ENCODE measurements at places on chromosomes 7 and 10. TPM values are rescaled to one million over a fixed set of nuclear protein-coding genes. Genes with fewer than 3 reads are reported as not detected.

DNA sequence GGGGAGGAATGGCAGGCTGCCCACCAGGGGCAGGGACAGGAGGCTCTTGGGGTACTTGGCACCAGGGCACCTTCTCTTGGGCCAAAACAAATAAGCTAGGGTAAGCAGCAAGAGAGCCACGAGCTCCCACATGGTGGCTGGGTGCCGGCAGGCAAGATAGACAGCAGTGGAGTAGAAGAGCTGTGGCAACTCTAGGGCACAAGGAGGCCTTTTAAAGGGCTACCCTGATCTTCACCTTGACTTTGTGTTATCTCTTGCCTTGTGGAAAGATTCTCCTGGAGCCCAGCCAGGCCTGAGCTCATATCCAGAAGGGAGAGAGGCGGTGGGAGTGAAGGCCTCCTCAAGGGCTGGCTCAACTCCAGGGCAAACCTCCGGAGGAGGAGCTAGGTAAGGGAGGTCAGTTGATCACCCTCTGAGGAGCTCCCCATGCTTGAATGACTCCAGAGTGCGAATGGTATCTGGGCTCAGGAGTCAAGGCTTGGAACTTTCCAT, at the start of gene CYP17A1:
CYP17A1 (minus strand) TSS at position 184 of the 492 bp plus-strand sequence; CDS start at position 132, 52 bp downstream.
- no peak for DNase-seq

GRCh38 chr10:72146071-72146470, 57.7 kb upstream of the SPOCK2 start:
- no peak for DNase-seq

DDC gene
- total RNA-seq, result 0.09 TPM

GRCh38 chr10:104680467-104681401, 39.6 kb downstream of the SORCS3 start:
- DNase-seq, result peak; percentile 31

PAX4 gene
- not detected for total RNA-seq

DNA sequence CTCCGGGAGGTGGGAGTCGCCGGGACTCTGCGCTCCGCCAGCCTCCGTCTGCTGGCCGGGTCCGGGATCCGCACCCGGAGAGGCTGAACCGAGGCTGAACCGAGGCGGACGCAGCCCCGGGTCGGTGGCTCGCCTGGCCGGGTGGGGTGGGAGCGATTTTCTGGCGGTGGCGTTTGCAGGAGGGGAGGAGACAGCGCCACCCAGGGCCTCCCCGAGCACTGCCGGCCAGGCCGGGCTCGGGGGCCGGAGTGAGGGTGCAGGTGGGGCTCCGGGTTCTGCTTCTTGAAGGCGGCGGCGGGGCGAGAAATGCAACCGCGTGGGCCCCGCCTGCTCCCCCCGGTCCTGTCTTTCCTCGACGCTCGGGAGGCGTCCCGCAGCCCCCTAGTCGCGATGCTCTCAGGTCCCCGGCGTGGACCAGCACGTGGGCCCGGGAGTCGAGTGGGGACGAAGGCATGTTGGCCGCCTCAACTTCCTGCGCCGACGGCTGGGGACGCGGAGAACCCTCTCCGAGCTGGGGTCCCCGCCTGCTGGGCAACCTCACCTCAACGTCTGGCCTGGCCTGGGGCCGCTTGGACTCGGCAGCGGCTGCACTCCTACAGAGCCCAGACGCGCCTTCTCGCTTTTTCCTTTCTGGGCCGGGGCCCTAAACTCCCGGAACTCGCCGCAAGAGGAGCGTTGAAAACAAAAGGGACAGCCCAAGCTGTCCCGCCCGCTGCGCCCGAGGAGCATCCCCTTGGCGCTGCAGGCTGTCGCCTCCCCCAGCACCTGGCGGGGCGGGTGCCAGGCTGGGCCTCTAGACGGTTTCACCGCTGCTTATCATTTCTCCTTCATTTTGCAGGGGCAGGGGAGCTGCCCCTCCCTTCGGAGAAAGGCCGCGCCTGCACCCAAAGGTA, 25.2 kb upstream of the VAX1 start:
- no peak for DNase-seq

GRCh38 chr7:41885078-41885477, 182.2 kb upstream of the INHBA start:
- DNase-seq, result no peak

GRCh38 chr10:102777711-102778453, 34.1 kb downstream of the WBP1L start:
- peak; percentile 76 for DNase-seq

OGDH gene
- 42.9 TPM for total RNA-seq

- DNase-seq, result no peak
These were observed 152.6 kb downstream of the PLXNA4 start for GRCh38 chr7:132423594-132424200.

- DNase-seq, result no peak
These were observed 5.1 kb downstream of the MTURN start for GRCh38 chr7:30139836-30140384.

GRCh38 chr7:40569326-40569725, 434.5 kb downstream of the SUGCT start:
- DNase-seq, result no peak

ACSM6 gene
- not detected for total RNA-seq

CDHR3 gene
- total RNA-seq, result 10.1 TPM

- DNase-seq, result no peak
These were observed 1.4 kb downstream of the CHST3 start for GRCh38 chr10:71965623-71966022.

DNA sequence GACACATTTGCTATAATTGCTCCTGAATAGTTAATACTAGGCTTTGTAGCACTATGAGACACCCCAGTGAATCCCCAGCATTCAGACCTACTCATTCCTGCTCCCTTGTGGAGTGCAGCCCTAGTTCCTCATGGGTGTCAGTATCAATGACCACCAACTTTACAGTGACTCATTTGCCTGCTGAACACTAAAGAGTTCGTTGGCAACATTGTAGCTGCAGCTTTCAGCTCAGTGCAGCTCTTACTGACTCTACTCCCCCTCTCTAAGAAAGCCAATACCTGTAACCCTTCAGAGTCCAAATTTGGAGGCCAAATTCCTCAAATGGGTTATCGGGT, 127.1 kb upstream of the MTPN start:
- no peak for DNase-seq

GRCh38 chr7:147249956-147250355, 1133.4 kb downstream of the CNTNAP2 start:
- no peak for DNase-seq

DNA sequence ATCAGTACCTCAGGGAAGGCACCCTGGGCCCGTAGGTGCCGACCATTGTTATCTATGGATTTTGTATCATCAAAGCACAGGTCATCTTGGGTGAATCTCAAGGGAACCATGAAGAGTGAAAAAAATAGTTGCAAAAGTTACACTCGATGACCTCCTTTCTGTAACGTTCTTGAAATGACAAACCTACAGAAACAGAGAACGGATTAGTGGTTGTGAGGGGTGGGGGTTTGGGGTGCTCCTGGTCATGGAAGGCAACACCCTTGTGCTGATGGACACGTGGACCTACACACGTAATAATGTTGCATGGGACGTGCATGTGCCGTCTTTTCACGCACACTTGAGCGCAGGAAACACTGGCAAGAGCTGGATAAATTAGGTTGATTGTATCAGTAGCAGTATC, 655.9 kb downstream of the SDK1 start:
- no peak for DNase-seq

DNA sequence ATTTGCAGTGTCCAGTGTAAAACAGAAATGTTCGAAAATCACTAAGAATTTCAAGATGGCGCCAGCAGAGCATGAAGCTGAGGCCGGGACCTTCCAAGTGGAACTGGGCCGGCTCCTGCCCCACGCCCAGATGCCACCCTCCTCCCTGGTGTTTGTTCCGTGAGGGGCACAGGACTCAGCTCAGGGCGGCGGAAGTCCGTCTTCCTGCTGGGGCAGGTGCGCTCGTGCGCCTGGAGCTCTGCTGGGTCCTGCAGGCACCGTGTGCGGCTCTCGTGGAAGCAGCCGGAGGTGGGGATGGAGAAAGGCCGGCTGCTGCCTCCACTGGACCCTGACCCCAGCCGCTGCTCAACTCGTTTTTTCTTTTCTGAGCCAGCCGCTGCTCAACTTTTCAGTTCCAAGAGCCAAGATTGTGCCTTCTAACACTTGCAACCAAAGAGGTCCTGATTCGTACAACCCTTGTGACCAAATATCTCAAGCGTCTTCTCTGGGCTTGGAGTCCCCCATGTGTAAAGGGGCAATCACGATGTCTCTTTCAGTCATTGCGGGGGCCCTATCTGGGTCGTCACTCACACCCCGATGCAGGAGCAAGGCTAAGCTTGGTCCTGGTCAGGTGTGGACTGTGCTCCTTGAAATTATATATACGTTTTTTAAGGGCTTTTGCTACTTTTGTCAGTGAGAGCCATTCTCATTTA, 334.4 kb downstream of the ADARB2 start:
- DNase-seq, result no peak

DNA sequence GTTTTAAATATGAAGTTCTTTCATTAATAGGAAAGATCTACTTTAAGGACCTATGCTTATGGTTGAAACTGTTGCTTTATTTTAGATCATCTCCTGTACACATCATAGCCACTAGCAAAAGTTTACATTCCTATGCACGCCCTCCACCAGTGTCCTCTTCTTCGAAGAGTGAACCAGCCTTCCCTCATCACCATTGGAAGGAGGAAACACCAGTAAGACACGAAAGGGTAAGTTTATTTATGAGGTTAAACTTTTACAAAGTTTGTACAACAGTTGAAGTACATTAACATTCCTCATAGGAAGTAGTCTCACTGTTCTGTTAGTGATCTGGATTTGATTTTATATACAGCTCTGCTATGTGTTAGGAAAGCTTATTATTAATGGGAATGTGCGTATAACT, 16.9 kb downstream of the HBP1 start:
- DNase-seq, result no peak

AZGP1 gene
- total RNA-seq, result 0.75 TPM

DNA sequence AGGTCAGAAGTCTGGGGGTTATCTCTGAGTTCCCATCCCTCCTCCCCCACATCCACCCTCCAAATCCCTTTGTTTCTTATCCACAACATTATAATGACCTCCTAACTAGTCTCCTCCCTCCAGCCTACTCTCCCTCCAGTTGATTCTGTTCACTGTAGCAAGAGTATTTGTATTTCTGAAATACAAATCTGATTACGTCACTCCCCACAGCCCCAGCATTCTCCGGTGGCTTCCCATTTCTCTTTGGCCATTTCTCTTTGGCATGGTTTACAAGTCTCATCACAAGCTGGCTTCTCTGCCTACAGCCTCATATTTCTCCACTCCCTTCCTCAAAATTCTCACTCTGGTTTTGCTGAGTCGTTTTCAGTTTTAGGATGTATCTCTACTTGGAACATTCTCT, 24.6 kb upstream of the MRPS33 start:
- DNase-seq, result no peak

GRCh38 chr10:124547647-124548168, 86.1 kb downstream of the LHPP start:
- DNase-seq, result no peak

CALHM1 gene
- total RNA-seq, result not detected

GIMAP7 gene
- 5.9 TPM for total RNA-seq

- DNase-seq, result no peak
These were observed 54.6 kb upstream of the MNX1 start for GRCh38 chr7:157065046-157065445.

- DNase-seq, result no peak
These were observed 3.1 kb upstream of the IRF5 start for GRCh38 chr7:128934361-128935341.

DNA sequence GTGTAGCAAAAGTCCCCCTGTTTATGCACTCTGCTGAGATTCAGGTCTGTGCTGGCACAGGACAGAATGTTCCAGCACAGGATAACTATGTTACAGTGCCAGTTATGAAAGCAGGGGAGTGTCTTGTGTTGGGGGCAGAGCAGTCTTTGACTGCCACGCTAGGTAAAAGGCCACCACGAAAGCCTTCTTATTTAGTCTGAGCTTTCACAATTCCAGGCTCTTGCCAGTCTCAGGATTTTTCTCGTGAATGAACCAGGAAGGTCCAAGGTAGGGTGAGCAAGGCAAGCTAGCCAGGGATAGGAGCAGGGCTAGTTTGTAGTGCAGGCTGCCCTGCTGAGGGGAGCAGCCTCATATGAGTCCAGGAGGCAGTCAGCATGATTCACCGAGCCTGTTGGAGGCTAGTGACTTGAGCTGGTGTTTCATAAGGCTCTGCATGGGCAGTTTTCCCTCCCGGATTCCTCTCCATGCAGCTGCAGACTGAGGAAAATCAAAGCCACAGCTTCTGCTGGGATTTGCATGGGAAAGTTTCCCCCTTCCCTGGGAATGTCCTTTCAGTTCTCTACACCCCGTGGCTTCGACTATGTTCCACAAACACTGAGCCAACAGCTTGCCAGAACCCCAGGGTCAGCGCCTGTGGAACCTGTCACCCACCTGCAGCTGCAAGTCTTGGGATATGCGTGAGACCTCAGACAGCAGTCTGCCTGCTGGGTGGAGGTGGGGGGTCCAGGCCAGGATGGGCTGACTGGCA, 112.3 kb downstream of the JCAD start:
- DNase-seq, result peak; percentile 63

GRCh38 chr7:105199386-105199785, 185.4 kb downstream of the KMT2E start:
- no peak for DNase-seq

FRMPD2 gene
- total RNA-seq, result 0.18 TPM

DNA sequence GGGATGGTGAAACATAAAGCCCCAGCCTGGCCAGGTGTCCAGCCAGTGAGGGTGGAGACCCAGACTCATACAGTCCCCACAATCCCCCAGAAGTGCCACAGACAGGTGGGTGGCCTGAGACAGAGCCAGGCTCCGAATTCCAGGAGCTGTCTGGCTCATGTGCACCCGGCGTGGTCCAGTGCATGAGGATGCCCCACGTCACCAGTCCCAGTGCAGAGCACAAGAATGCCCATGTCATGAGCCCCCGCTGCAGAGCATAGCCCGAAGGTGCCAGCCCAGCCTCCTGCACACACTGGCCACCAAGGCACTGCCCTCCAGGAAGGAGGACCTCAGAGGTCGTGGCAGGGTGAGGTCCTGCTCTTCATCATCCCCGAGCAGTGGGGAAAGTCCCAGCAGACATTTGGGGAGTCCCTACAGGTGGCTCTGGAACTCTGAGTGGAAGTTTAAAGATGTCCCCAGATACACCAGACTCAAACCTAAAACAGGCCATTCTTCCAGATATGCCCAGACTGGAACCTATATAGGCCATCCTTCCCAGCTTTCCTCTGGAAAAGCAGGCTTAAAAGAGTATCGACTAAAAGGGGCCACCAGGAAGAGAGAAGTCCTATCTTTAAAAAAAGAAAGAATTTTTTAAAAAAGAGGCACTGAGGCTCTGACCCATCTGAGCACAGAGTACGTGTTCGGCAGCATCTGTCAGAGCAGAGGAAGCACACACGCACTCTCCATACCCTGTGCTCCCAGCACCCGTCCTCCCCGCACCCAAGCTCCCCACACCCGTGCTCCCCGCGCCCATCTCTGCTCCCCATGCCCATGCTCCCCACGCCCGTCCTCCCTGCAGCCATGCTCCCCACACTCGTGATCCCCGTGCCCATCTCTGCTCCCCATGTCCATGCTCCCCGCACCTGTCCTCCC, 11.5 kb downstream of the DIP2C start:
- DNase-seq, result no peak

- no peak for DNase-seq
These were observed 166.6 kb downstream of the INHBA start for GRCh38 chr7:41536122-41536872.

DNA sequence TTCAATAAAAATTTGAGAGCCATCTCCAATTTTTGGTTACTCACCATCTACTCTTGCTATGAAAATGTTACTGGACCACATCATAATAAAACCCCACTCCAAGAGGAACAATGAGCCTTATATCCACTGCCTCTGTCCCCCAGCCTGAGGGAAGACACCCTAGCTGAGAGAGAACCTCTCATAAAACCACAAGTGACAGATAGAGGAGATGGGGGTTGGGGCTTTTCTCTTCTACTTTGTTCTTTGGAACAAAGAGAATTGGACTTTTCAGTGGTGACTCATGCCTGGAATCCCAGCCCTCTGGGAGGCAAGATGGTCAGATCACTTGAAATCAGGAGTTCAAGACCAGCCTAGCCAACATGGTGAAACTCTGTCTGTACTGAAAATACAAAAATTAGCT, 27.6 kb upstream of the TAS2R16 start:
- no peak for DNase-seq

LDB1 gene
- total RNA-seq, result 48.3 TPM

Data from muscle of leg (tissue), 16 donors.